Activated CD4-positive, alpha-beta T cell treated with anti-CD3 and anti-CD28 coated beads for 24 hours (primary cell): ENCODE measurements at places on chromosomes 3 and 15.

- DNase-seq = no peak
These were observed 64.3 kb downstream of the IGF2BP2 start for GRCh38 chr3:185760550-185760949.

GRCh38 chr3:26715431-26715830, 92.9 kb downstream of the LRRC3B start:
- no peak for DNase-seq

- no peak for DNase-seq
These were observed 178.6 kb downstream of the KCNAB1 start for GRCh38 chr3:156298938-156299337.

DNA sequence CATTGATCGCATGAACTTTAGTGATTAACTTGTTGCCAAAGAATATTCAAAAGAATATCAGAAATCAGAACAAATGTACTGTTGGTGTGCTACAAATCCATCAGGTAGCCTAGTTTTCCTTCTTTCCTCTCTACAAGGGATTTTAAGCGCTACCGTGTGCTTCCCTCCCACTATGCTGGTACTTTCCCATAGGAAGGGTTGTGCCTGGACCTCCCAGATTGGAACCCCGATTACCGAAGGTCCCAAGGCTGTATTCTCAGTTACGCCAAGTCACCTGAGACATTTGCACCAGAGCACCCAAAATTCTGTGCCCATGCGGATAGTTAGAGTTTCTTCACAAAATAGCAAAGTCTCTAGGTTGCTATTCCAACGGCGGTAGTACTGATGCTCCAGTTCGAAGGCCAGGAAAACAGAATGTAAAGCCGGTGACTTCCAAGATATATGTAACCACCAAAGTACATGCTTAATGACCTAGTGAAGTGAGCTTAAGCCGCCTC, 23.4 kb upstream of the GATM start:
- DNase-seq = no peak

DNA sequence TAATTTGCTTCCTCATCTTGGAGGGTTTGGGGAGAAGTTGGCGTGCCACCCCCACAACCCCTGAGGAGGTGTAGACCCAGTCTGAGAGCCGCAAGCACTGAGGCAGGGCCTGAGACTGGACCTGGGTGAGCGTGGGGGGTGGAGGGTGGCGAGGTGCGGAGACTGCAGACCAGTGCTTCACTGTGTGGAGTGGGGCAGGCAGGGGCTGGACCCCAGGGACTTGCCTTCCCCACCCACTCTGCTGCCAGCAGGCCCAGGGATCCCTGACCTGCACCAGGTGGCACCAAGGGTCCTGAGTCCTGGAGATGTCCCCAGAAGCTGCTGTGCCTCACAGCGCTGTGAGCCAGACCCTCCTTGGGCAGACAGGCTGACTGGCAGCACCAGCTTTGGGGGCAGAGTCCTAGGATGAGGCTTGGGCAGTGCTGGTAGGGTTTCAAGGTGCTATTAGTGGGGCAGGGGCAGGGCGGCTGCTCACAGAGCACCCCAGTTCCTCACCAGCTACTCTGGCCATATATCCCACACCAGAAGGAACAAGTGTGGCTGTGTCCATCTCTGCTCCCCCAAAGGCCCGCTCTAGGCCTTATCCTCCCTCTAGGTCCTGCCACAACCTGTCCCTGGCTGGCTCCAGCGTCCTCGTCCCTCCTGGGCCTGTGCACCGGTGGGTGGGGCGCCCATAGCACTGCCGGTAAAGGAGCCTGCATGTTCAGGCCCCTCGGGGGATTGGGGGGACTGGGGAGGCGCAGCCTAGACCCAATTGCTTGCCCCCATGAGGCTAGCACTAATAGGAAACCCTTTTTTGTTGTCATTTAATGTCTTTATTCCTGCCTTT, 11.8 kb downstream of the ZBTB47 start:
- no peak for DNase-seq
